Stimulated activated CD8-positive, alpha-beta memory T cell treated with anti-CD3 and anti-CD28 coated beads, Interleukin-4, amount 100 ng/mL, for 48 hours (primary cell): ENCODE measurements at places on chromosomes 4 and X.

- no peak for DNase-seq
These were observed 354.9 kb downstream of the DHRSX start for GRCh38 chrX:2145692-2146367.

- DNase-seq = no peak
These were observed 13.7 kb downstream of the APELA start for GRCh38 chr4:164890691-164891090.

GRCh38 chr4:128353791-128354190, 66.2 kb upstream of the PGRMC2 start:
- DNase-seq = no peak

GRCh38 chrX:19389227-19389845, 45.6 kb downstream of the PDHA1 start:
- no peak for DNase-seq

- DNase-seq = no peak
These were observed 85.7 kb upstream of the TENT5D start for GRCh38 chrX:80334583-80334982.

DNA sequence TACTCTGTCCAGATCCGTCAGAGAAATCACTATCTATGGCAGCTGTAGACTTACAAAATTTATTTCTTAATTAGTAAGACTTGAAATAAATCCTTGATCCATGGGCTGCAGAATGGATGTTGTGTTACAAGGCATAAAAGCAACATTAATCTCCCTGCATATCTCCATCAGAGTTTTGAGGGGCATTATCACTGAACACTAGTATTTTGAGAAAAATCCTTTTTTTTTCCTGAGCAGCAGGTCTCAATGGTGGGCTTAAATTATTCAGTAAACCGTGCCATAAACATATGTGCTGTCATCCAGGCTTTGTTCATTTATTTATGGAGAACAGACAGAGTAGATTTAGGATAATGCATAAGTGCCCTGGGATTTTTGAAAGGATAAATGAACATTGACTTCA, 457.9 kb upstream of the CTSO start:
- DNase-seq = no peak

DNA sequence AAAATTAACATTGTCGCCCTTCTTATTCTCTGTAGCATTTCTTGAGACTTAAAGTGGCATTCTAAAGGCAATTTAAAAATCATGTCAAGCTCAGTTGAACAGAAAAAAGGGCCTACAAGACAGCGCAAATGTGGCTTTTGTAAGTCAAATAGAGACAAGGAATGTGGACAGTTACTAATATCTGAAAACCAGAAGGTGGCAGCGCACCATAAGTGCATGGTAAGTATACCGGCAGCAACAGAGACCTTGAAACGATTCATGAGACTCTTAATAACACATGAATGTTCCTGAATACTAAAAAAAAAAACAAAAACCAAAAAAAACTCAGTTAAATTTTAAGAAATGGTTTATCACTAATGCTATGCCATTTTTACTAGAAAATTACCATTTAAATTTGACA, 82.4 kb upstream of the HPRT1 start:
- peak; percentile 25 for DNase-seq

DNA sequence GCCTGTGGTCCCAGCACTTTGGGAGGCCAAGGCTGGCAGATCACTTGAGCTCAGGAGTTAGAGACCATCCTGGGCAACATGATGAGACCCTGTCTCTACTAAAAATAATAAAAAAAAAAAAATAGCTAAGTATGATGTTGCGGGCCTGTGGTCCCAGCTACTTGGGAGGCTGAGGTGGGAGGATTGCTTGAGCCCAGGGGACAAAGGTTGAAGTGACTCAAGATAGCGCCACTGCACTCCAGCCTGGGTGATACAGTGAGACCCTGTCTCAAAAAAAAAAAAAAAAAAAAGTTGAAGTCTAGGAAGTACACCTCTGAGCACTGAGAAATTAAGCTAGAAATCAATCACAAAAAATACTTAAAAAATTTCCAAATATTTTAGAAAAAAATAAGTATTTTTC, 86.5 kb downstream of the FRAS1 start:
- no peak for DNase-seq

DNA sequence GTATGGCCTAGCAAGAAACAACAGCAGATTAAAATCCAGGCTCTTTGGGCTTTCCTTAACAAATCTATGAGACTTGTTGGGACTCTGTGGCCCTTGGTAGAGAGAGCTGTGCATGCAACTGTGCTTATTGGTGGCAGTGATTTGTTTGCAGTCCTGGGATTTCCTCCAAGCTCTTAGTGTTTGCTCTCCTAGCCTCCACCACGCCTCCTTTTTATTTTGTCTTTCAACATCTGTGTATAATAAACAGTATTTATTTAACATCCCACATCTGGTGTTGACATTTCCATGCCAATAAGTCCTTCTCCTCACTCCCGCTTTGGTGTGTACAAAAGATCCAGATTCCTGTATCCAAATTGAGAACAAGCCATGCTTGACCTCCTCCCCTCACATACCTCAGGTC, 3.1 kb downstream of the TNMD start:
- DNase-seq = no peak

GRCh38 chrX:12390301-12390700, 252.0 kb downstream of the FRMPD4 start:
- no peak for DNase-seq

DNA sequence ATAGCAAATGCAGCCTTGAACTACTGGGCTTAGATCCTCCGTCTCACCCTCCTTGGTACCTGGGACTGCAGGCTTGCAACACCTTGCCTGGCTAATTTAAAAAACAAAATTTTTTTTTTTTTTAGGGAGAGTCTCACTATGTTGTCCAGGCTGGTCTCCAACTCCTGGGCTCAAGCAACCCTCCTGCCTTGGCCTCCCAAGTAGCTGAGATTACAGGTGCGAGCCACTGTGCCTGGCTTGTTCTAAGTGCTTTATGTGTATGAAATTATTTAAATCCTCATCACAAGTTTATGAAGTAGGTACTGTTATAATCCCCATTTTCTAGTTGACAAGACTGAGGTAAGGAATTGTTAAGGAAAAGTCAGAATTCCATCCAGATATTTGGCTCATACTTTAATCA, 43.0 kb downstream of the CLCN3 start:
- no peak for DNase-seq

DNA sequence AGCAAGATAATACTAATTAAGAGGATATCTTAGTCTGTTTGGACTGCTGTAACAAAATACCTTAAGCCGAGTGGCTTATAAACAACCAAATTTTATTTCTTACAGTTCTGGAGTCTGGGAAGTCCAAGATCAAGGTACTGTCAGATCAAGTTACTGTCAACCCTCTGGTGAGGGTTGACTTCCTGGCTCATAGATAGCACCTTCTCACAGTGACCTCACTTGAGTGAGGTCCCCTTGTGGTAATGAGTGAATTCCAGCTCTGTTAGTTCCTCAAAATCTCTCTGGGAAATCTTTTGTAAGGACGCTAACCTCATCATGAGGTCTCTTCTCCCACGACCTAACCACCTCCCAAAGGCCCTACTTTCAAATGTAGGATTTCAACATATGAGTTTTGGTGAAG, 36.9 kb upstream of the ADGRA3 start:
- no peak for DNase-seq

DNA sequence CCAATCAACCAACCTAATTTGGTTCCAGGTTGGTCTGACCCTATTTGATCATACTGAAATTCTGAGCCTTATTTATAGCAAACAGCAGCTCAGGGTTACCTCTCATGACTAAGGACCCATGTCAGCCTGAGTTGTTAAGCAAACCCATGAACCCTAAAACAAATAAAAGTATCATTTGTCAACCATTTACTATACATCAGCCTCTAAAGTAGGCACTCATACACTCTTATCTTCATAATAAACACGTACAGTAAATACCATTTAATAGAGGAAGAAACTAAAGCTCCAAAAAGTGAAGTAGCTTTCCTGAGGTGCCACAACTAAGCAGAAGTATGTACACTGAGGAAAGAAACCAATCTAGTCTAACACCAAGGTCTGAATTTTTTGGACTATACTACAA, 25.2 kb downstream of the MANBA start:
- DNase-seq = no peak

- no peak for DNase-seq
These were observed 59.3 kb downstream of the ZNF674 start for GRCh38 chrX:46485897-46486296.

DNA sequence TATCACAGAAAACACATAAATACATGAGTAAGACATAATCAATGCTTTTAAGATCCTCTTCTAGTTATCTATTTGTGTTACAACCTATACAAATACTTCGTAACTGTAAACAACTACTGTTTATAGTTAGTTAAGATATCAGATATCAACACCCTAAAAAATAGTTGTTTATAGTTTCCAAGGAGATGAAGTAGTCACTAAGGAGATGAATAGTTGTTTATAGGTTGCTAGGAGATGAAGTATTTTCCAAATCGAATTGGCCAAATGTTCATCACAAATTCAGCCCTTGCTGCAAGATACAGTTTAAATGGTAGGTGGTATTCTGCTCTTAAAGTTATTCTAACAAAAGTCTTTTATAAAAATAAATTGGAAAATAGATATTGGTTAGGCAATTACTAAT, 618.2 kb upstream of the PCDH10 start:
- DNase-seq = no peak

GRCh38 chr4:133969202-133969848, 232.3 kb downstream of the PABPC4L start:
- DNase-seq = no peak

GRCh38 chr4:74555231-74555630, 110.3 kb downstream of the AREG start:
- DNase-seq = no peak

GRCh38 chr4:3702561-3703221, 63.5 kb upstream of the ADRA2C start:
- DNase-seq = no peak

DNA sequence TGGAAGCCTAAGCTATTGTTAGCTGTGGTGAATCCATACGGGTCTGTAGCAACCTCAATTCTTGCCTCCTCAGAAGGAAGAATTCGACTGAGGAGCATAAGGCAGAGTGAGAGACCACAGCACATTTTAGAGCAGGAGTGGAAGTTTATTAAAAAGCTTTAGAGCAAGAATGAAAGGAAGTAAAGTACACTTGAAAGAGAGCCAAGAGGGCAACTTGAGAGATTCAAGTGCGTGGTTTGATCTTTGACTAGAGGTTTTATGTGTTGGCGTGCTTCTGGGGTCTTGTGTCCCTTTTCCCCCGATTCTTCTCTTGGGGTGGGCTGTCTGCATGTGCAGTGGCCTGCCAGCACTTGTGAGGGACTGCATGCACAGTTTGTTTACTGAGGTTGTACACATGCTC, 880.6 kb upstream of the INTU start:
- DNase-seq = no peak

- DNase-seq = no peak
These were observed 64.3 kb downstream of the HTRA3 start for GRCh38 chr4:8333726-8334460.

- no peak for DNase-seq
These were observed 173.6 kb downstream of the HHIP start for GRCh38 chr4:144819591-144819990.

DNA sequence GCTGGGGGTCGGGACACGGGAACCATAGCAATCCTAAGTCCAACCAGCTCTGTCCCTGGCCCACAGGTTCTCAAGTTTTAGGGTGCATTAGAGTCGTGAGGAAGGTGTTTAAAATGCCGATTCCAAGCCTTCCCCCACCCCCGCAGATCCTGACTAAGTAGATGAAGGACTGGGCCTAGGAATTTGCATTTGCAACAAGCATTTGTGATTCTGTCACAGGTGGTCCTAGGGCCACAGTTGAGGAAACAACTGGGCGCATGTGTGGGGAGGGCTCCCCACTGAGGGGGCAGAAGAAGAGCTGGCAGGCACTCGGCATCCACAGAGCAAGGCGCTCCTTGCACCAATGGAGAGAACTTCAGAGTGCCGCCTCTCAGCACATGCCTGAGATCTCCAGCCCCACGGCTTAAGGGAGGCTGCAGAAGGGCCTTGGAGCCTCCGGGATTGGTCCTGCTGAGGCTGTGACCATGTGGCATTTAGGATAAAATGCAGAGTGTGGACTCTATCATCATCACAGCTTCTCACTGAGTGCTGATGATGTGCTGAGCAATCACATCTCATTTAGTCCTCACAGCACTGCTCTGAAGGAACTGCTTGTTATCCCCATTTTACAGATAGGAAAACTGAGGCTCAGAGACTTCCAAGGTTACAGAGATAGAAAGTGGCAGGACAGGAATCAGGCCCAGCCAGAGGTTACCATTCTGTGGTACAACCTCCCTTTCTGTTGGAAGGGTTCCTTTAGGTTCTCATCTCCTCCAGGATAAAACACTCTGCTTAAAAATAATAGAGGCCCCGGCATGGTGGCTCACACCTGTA, 16.7 kb downstream of the SEL1L3 start:
- DNase-seq = no peak

GRCh38 chrX:109776432-109776831, 43.4 kb upstream of the ACSL4 start:
- DNase-seq = no peak

DNA sequence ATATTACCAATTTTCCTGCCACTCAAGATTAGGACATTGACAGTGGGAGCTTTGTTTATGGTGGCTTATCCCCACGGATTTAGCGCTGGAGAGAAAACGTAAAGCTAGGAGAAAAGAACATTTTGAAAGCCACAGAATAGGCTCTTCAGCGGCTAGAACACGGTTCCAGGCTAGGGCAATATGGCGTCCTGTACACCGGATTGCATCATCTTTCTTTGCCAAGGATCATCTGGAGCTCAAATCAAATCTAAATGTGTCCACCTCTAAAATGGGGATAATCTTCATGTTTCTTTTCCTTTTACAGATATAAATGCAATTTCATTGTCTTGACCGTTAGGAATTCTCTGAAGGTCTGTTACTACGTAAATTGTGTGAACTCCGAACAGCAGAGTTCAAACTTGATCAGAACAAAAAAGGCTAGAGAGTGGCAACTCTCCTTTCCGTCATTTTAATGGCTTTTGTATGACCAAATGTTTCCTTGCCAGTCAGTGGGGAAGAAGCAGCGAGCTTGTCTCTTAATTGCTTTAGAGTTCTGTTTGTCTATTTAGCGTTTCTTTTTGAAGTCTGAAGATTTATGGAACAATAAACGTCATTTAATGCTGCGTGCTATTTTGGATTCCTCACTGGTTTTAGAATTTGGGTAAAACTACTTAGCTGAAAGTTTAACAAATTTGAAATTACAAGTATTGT, 2.6 kb upstream of the WWC2 start:
- no peak for DNase-seq

- no peak for DNase-seq
These were observed 424.1 kb downstream of the SMARCA1 start for GRCh38 chrX:129099207-129099606.

DNA sequence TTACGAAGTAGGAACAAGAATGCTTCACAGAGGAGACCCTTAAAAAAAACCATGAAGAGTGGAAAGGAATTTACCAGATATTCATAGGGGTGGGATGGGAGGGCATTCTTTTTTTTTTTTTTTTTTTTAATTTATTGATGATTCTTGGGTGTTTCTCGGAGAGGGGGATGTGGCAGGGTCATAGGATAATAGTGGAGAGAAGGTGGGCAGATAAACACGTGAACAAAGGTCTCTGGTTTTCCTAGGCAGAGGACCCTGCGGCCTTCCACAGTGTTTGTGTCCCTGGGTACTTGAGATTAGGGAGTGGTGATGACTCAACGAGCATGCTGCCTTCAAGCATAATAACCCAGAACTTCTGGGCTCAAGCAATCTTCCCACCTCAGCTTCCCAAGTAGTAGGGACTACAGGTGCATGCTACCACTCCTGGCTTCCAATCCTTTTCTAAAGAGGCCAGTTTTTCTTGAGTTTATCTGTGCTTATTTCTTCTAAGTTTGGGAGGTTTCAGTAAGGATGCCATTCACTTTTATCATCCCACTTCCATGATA, 65.9 kb upstream of the OGT start:
- DNase-seq = no peak

GRCh38 chr4:47668256-47668655, 169.6 kb downstream of the CORIN start:
- no peak for DNase-seq
